ENCODE measurements at places on chromosomes 13 and 19.
A peak's percentile ranks its signal among the peaks of the same experiment; 100 is the strongest.

DNA sequence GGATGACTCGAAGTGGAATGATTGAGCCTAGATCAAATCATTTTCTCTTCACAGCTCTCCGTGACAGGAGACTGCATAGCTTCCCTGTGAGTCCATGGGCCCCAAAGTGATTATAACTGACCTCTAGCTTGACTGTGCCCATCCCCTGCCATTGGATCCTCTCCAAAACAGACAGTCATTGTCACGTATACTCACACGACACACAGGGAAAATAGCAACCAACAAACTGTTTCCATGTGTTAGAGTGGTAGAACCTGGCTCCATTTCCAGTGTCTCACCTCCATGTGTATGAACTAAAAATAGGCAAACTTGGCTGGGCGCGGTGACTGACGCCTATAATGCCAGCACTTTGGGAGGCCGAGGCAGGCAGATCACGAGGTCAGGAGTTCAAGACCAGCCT lies 48.8 kb upstream of the NPAS1 start:
- DNase-seq: no peak

DNA sequence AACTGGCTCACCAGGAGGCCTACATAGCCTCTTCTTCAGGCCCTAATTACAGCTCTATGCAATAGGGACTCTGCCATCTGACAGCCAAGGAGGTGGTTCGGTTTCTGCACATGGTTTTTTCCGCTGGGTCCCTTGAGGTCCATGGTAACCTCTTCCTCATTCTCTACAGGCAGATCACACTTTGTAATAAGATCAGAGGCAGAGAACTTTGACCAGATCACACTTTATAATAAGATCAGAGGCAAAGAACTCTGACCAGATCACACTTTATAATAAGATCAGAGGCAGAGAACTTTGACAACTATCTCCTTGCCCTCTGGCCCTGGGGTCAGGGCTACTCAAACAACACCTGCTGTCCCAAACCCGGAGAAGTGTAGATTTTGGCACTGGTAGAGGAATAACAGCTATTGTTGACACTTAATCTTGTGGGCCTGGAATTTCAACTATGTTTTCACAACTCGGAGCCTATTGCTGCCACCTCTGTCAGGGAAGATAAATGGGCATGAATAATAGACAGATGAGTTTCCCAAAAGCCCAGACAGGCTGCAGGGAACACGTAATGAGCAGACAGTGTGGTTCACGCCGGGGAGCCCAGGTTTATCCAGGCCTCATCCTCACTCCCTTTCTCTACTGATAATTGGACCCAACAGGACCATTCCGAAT lies 246.1 kb downstream of the UQCRFS1 start:
- DNase-seq: no peak

DNA sequence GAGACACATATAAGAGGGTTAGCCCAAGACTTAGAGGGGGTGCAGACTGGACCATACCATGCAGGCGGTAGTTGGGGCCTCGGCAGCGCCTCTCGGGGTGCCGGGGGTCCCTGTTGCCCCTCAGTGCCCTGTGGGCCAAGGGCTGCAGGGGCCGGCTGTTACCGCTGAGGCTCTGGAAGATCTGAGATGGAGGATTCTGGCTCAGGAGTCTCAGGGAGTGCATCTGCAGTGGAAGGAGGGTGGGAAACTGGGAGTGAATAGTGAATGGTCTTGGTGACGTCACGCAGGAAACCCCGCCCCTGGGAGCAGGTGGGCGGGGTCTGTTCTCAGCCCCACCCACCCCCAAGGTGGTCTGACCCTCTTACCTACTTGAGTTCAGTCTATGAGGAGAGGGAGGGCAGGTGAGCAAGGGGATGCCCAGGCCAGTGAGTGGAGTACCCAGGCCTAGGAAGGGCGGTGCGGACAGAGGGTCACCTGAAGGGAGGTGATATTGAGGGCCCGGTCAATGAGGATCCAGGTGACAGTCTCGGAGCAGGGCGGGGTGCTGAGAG lies 1.7 kb upstream of the DBP start:
- DNase-seq: no peak

DNA sequence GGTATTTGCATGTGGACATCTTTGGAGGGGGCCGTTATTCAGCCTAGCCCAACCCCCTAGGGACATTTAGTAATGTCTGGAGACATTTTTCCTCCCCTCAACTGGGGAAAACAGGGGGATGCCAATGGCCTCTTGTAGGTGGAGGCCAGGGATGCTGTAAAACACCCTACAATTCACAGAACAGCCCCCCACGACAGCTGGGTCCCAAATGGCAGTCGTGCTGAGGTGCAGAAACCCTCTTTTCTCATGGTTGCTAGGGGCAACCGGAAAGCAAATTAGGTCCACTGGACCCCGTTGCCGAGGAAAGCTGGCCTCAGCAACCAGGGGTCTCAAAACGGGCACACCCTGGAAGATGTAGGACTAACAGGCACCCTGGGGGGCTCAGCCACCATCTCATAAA lies 14.6 kb downstream of the TMEM150B start:
- no peak for DNase-seq

DNA sequence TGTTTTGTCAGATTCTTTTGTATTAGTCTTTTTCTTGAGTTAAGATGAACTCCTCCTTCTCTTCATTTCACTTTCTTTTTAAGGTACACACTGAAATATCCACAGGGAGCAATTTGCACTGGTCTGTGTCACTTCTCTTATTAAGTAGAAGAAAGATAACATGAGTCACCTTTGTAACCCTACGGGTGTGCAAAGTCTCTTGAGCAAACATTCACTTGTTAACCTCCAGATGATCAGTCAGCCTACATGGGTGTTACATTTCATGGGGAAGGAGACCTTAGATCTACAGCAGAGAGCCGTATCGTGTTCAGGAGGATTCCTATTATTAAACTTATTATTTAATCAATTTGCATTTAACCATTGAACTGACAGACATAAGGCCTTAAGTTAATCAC lies 5.1 kb downstream of the ZNF507 start:
- DNase-seq: no peak

GRCh38 chr13:32415019-32415418 lies 12.9 kb downstream of the N4BP2L1 start:
- DNase-seq: no peak

DNA sequence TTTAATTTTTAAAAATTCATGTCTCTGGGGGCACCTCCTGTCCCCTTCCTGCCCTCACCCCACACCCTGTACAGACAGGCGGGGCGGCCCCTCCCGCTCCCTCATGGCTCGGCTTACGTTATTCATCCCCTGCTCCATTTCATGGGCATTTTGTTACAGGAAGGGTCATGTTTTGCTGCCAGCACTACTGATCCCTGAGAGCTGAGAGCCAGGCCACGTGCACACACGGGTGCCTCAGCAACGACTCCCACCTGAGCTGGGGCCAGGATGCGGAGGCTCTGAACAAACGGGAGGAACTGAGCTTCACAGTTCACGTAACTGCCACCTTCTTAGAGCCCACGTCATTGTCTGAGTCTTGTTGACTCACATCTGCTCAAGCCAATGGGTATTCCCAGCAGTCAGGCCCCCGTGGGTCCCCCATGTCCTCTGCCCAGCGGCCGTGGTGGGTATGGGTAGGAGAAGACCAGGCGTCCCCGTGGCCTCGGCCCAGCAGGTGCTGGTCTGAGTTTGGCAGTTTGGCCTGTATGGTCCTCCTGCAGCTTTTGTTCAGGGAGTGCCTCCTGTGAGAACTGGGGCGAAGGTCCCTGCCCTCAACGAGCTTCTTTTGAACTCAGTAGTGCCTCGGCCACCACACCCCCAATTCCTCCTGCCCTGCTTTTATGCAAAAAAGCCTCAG lies 16.4 kb upstream of the TMEM255B start:
- no peak for DNase-seq

- DNase-seq: no peak
Measured at GRCh38 chr13:46961719-46962118, 64.9 kb upstream of the HTR2A start.

DNA sequence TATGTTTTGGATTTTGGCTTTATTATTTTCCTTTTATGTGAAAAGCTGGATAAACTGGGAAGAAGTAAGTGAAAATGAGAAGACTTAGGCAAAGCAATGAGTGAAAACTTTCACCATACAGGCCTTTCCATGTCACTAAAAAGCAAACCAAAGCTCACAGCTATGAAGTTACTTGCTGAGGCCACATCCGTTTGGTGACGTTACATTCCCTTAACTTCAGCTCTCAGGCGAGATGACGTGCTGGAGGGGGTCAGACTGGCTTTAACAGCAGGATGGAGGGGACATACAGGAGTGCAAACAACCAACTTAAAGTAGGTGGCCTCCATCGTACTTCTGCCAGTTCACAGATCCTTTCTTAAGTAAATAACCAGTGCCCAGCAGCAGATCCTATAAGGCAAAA lies 522.3 kb downstream of the MYO16 start:
- no peak for DNase-seq

DNA sequence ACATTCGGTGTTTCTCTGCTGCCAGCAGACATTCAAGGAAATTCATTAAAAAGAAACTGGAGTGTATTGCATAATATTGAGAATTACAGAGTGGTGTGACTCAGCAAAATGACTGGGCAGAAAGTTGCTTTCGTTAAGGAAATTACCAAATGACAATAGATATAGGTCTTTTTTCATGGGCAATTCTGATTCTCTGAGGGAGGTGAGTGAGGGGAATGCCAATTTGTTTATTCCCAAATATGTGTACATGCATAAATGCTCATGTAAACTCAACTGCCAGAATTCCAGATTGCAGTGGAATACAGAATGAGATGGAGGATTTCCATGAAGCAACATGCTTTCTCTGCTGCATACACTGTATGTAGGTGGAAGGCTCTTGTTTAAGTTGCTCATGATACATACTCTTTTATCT lies 1730.1 kb downstream of the SLITRK5 start:
- DNase-seq: no peak

- no peak for DNase-seq
Measured at GRCh38 chr13:35179494-35179893, 237.4 kb downstream of the NBEA start.

- DNase-seq: peak; percentile 70
Measured at GRCh38 chr13:20270163-20270865, 38.2 kb upstream of the GJB6 start.

DNA sequence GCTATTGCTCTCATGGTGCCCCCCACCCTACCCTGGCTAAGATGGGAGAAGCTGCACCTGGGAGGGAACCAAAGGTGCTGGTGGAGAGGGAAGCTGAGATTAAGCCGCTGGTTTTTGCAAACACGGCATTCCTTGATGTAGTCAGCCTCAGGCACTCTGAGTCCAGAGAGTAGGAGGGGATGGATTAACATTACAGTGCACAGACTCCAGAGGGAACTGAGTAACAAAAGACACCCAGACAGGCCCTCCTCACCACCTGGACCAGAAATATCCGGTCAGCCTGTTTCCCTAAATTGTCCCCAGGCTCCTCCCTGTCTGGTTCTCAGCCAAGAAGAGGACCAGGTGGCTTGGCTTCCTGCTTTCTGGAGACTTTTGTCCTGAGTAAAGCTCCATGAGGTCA lies 28.9 kb upstream of the PABPC3 start:
- no peak for DNase-seq

GRCh38 chr13:25179011-25179410 lies 6.9 kb upstream of the AMER2 start:
- no peak for DNase-seq
